ENCODE measurements at places on chromosomes 5 and 9.
A peak's percentile ranks its signal among the peaks of the same experiment; 100 is the strongest.

DNA sequence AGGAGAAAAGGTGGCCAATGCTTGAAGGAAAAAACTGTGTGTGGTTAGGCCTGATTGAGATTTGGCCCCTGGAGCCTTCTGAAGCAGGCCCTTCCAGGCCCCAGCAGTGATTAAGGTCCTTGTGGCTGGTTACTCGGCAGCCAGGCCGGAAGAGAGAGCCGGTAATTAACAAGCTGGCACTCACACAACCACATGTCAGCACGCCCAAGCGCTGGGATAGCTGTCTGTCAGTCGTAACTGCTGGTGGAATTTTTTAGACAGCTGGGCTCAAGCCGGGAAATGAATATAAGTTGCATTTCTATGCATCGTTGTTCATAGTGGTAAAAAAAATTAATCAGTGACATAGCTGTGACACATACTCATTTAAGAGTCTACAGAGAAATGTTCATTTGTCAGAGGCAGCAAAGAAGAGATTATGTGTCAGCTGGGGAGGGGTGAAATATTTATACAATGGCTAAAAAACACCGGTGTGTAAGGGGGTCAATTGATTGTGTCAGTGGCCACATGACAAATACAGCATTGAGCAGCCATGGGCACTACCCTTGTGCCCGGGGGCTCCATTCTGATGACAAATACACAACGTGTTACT is 13.7 kb upstream of the ARAP3 start:
- DNase-seq = no peak

- no peak for DNase-seq
Observed at GRCh38 chr9:71145179-71145578, 23.8 kb upstream of the TRPM3 start.

GRCh38 chr9:81456431-81457006 is 232.8 kb downstream of the TLE1 start:
- no peak for DNase-seq

DNA sequence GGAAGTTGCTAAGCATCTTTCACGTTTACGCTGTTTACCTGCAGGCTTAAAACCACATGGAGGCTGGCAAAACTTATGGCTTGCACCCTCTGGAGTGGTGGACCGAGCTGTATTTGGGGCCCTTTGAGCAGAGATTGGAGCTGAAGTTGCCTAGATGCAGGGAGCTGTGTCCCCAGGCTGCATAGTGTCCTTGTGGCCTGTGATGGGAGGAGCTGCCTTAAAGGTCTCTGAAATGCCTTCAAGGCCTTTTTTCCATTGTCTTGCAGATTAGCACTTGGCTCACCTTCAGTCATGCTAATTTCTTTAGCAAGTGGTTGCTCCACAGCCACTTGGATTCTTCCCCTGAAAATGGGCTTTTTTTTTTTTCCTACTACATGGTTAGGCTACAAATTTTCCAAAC is 81.5 kb upstream of the CHD1 start:
- DNase-seq = no peak

DNA sequence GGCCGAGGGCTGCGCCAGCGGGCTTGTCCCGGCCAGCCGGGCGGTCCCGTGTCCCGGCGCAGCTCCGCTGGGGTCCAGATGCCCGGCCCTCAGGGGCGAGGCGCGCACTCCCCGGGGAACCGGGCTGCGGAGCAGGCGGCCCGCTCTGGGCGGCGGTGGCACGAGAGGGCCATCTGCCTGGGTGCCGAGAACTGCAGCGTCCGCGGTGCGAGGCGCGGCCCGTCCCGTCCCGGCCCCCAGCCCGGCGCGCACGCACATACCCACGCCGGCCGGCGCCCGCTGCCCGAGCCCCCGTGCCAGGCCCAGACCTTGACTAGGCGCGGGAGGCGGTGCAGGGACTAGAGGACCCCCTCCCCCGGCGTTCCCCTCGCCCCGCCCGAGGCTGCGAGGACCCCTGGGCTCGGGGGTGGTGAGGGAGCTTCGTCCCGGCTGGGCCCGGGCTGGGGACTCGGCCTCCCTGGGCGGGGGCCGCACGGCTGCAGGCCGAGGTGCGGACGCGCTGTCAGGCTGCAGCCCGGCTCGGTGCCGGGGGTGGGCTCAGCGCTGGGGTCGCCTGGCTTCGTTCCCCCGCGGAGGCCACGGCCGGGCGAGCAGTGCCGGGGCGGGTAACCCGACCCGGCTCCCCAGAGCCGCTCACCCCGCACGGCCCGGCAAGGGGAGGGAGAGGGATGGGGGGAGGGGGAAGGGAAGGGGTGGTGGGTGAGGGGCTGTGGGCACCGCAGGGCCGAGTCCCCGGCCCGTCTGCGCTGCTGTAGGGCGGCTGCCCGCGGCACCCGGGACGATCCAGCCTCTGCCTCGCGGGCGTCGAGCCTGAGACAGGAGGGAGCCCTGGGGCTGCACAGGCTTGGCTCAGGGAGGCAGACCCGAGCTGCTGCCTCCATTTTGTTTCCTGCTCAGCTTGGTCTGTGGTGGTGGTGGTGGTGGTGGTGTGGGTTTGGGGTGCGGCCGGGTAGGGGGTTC is 1.2 kb upstream of the NSD1 start:
- peak; percentile 44 for DNase-seq

DNA sequence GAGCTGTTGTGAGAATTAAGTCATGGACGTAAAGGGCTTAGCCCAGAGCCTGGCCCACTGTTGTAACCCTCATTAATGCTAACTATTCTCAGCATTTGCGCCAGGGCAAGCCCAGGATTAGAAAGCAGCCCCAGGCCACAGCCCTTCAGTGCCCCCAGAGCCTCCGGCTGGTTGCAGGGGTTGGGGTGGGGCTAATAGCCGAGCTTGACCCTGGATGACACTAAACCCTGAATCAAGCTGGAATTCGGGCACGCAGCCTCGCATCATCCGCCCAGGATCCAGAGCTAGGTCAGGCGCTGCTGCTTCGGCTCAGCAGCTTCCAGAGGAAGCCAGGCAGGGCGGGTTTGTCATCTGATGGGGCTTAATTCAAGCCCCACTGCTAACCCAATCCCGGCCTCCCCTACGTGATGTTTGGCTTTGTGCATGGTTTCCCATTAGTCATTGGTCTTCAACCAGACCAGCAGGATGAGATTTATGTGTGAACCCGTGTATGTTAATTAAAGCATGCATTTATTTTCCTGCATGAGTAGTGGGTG is 1.2 kb upstream of the MEGF9 start:
- no peak for DNase-seq

- DNase-seq = no peak
Observed at GRCh38 chr9:75432386-75432785, 344.1 kb downstream of the OSTF1 start.

DNA sequence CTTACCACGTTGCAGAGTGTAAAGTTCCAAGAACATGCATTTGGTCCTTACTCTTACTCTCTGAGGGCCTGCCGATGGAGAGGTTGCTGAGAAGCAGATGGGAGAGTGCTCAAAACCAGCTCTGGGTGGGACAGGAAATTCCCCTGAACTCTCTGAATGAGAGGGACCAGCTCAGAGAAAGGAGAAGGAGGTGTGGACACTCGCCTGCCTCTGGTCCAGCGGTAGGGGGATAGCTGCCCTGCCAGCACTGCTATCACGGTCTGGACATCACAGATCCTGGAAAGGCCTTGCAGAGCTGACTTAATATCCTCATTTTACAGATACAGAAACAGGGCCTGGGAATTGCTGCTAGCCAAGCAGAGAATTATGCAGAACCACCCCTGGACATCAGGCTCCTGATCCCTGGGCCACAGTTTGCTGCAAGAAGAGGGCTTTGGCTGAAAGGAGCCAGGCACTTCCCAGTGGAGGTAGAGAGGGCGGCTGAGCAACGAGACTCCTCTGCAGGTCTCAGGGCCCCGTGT is 4.9 kb downstream of the TRAF1 start:
- DNase-seq = peak; percentile 37

- peak; percentile 67 for DNase-seq
Observed at GRCh38 chr9:123914517-123915196, 15.3 kb downstream of the DENND1A start.

- DNase-seq = no peak
Observed at GRCh38 chr5:10870791-10871190, 109.8 kb upstream of the DAP start.

DNA sequence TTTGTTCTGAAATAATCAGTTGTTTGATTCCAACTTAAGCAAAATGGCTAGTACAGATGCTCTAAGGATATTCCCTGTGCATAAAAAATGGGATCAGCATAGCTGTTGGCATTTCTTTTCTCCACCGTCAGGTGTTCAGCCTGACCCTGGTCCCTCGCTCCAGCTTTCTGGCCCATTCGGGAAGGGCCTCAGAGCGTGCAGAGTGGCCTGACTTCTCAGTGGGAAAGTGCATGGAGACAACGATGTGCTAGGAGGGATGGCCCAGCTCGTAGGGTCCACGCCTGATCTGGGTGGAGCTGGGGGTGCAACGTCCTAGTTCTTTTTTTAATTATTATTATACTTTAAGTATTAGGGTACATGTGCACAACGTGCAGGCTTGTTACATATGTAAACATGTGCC is 319.1 kb upstream of the IRX4 start:
- no peak for DNase-seq

DNA sequence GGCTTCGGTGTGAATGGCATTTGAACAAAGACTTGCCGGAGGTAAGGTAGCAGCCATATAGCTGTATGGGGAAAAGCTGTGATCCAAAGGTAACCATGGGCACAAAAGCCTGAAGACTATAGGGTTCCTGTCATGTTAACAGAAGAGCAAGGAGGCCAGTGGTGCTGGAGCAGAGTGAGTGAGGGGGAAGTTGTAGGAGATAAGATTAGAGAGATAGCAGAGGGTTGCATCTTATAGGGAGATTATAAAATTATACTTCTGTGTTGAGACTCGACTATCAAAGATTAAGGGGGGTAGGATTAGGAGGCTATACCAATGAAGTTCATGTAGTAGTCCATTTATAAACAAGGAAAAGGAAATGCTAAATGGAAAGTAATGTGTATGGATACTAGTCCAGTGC is 3.3 kb downstream of the NCBP1 start:
- DNase-seq = no peak

- DNase-seq = no peak
Observed at GRCh38 chr5:78003919-78004318, 227.8 kb upstream of the TBCA start.

GRCh38 chr5:60809891-60810425 is 34.1 kb downstream of the ELOVL7 start:
- no peak for DNase-seq

DNA sequence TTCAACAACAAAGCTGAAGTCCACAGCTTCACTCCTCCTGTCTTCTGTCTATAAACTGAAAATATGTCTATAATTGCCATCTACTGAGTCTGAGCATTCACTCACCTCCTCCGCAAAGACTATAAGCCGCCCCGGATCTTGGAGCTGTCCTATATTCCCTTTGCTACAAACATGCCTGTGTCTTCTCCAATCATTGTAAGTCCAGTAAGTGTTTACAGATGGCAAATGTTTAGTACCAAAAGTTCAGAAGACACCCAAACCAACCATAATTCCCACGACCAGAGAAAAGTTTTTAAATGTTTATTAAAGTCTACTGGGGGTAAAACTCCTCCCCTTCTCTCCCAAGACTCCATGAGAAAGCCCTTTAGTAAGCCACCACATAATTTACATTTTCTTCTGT is 80.9 kb downstream of the EBF1 start:
- DNase-seq = no peak

DNA sequence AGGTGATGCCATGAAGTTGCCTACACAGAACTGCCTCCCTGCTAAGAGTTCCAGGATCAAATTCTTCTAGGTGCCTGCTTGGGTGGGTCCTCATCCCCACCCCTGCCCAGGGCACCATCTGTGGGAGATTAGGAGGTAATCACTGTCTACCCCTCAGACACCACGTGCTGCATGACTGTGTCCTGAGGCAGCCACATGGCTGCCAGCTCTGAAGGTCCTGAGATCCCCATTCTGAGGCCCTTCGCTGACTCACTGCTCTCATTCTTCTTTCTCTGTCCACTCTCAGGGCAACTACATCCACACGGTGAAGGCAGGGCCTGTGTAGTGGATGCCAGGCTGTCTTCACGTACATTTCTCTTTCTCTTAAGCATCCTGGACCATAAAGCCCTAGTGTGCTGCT is 222.9 kb upstream of the ANKRD55 start:
- no peak for DNase-seq

GRCh38 chr5:176612855-176613254 is 2.9 kb upstream of the GPRIN1 start:
- DNase-seq = no peak

DNA sequence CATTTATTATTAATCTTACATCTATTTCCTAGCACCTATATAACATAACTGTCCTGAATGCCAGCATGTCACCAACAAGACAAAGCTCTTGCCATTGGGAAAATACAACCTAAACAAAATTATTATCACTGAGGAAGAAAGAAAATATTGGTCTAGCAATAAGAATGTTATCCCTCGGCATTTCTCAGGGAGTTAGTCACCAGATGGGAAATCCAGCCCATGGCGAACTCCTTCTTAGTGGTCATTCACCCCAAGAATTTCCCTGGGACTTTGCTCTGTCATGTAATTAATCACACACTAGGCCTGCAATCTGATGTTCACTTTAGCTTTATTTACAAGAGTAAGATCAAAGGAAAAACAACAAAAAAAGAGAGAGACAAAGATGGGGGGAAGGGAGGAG is 56.1 kb upstream of the TAS2R1 start:
- DNase-seq = no peak

DNA sequence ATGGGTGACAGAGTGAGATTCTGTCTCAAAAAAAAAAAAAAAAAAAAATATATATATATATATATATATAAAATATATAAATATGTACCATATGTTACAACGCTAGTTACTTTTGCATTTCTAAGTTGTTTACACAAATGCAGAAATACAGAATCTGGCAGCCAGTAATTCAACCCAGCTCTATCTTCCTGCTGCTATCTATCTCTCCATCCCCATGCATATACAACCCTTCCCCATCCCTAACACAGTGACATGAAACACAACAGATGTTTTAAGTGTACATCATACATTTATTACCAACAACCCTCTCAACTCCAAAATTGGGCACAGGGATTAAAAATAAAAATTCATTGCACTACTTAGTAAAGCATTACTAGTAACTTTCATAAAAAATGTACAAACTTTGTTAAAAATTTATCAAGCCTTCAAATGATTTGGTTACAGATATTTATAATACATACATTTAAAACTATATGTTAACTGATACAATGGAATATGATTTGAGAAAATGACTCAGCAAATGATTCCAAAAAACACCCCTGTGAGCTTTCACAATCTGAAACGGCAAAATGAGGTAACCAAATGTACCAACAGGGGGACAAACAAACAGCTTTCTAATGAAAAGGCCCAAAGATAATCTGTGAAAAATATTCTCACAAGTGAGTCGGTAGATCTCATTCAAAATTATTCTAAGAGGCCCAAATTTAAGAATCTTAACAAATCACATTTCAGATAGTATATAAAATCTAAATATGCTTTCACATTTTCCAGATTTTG is 63.8 kb downstream of the RNF38 start:
- no peak for DNase-seq

- DNase-seq = no peak
Observed at GRCh38 chr5:62522811-62523210, 55.8 kb upstream of the LRRC70 start.

Measured in activated naive CD4-positive, alpha-beta T cell treated with anti-CD3 and anti-CD28 coated beads for 36 hours (primary cell).